Activated naive CD4-positive, alpha-beta T cell treated with anti-CD3 and anti-CD28 coated beads, Interleukin-2, amount 50 U/mL, for 16 hours (primary cell): ENCODE measurements at places on chromosomes 2 and 18.

GRCh38 chr2:10343658-10344057, 41.0 kb downstream of the HPCAL1 start:
- no peak for DNase-seq

- no peak for DNase-seq
Measured at GRCh38 chr2:54430649-54431048, 25.5 kb upstream of the SPTBN1 start.

- no peak for DNase-seq
Measured at GRCh38 chr18:9681217-9681616, 26.9 kb upstream of the RAB31 start.

- DNase-seq = no peak
Measured at GRCh38 chr2:157786663-157787363, 89.3 kb downstream of the ACVR1 start.

DNA sequence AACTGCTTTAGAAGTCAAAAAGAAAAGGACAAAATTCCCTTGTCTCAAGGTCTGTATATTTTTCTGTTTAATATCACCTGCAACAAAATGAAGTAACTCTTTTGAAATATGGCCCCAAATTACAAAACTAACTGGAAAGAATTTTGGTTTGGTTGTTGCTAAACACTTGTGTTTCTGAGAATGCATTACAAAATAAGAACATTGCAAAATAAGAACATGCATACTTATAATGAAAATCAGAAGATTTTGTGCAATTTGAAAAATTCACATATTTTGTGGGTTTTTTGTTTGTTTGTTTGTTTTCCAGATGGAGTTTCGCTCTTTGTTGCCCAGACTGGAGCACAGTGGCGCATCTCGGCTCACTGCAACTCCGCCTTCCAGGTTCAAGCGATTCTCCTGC, 21.8 kb downstream of the NDUFB3 start:
- no peak for DNase-seq

DNA sequence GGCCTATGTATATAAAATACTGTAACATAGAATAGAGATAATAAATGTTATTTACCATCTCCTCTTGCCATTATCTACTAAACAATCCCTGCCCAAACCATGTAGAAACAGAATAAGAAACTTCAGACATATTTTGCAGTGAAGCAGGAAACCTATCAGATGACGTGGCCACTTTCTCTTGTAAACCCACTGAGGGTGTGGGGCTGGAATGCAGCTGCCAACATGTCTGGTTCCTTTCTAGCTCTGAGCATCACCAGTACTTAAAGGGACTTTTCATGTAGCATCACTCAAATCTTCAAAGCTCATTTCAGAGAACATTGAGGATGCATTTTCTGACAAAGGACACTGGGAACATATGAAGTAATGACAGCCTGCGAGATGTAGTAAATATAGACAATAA, 251.8 kb downstream of the LPIN1 start:
- DNase-seq = no peak

- no peak for DNase-seq
Measured at GRCh38 chr18:28189400-28190239, 12.7 kb upstream of the CDH2 start.

DNA sequence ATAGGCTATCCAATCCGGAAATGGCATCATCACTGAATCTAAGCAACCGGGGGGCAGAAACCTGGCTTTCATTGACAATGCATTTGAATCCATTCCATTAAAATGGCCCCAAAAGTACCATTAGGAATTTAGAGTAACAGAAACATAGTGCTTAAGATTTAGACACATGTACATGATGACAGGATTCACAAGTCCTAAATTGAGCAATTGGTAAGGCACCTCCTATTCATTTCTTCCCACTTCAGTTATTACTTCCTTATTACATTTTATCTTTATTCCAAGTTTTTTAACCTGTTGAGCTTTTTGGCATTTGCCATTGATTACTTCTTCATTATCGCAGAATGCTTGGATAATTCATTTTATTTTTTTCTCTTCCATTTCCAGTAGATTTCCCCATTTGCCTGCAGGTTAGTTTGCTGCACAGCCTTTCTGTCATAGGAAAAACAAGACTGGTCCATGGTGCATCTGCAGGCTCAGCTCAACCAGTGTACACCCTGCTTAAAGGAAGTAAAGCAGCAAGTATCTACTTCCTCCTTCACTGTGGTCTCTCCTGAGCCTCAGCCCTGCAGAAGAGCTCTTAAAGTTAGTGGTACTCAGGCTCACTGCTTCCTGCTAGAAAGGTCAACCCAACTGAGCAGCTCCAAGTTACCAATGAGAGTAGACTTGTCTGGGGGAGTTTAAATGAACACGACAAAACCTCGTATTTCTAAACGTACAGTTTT, 89.2 kb downstream of the DOCK10 start:
- no peak for DNase-seq

- no peak for DNase-seq
Measured at GRCh38 chr18:66931010-66931409, 327.1 kb upstream of the CDH19 start.

GRCh38 chr2:59021786-59022185, 780.7 kb upstream of the FANCL start:
- no peak for DNase-seq

- DNase-seq = no peak
Measured at GRCh38 chr2:222926915-222927314, 66.1 kb downstream of the ACSL3 start.

DNA sequence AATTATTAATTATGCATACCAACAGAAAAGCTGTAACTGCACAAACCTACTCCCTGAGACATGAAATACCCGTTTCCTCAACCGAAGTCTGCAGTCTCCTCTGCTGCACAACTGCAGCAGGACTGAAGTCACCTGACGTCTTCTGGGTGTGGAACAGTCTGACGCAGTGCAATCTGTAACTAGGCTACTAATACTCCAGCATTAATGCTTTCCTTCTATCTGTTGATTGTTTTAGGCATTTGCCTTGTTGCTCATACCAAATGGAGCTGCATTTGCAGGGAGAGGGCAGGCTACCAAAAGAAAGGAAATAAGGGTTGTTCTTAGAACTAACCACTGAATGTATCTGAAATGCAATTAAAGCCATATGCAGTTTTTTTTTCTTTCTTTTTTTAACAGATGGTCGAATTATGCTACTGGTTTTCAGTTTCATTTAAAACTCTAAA, 40.1 kb downstream of the RTN4 start:
- DNase-seq = peak; percentile 15

GRCh38 chr2:17296686-17297085, 221.6 kb downstream of the RAD51AP2 start:
- no peak for DNase-seq

DNA sequence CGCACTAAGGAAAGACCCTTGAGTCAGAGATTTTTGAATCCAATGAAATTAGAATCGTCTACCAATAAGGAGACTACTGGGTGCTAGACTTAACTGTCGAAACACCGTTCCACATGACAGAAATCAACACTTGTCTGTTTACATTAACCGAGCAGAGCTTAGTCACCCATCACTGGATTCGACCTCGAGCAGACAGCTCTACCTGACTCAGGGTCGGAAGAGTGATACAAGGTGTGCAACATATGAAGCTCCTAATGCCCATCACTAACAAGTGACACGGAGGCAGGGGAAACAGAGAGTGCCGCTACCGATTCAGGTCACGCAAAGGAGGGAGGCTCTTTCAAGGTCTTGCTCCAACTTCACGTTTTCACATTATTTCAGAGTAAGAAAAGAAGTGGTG, 54.2 kb upstream of the FZD5 start:
- no peak for DNase-seq

- no peak for DNase-seq
Measured at GRCh38 chr2:160141419-160141818, 58.7 kb downstream of the ITGB6 start.

GRCh38 chr18:79195716-79196683, 126.8 kb downstream of the ATP9B start:
- DNase-seq = no peak

GRCh38 chr2:204265681-204266181, 279.5 kb upstream of the PARD3B start:
- no peak for DNase-seq

GRCh38 chr2:23620841-23621341, 235.9 kb downstream of the KLHL29 start:
- no peak for DNase-seq

- no peak for DNase-seq
Measured at GRCh38 chr2:241925277-241925676, 55.7 kb downstream of the RTP5 start.

GRCh38 chr2:74267068-74267467, 68.7 kb downstream of the MTHFD2 start:
- DNase-seq = peak; percentile 51

DNA sequence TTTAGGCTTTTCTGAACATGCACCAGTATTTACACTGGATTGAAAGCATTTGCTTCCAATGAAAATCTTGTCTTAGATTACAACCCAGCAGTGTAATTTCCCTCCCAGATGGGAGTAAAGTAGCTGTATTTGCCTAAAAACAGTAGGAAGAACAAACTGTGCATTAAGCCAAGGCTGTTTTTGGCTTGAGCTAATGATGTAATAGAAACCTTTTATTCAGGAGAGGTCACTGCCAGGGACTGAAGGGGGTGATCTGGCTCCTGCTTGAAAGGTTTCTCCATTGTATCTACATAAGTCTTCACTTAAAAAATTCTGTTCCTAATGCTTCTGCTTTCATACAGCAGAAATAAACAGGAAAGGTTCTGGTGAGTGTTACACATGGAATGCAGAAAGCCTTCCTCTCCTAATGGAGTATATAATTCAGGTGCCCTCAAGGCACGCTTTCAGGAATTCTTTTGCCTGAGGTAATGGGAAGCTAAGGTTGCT, 74.4 kb downstream of the MEIS1 start:
- DNase-seq = no peak

DNA sequence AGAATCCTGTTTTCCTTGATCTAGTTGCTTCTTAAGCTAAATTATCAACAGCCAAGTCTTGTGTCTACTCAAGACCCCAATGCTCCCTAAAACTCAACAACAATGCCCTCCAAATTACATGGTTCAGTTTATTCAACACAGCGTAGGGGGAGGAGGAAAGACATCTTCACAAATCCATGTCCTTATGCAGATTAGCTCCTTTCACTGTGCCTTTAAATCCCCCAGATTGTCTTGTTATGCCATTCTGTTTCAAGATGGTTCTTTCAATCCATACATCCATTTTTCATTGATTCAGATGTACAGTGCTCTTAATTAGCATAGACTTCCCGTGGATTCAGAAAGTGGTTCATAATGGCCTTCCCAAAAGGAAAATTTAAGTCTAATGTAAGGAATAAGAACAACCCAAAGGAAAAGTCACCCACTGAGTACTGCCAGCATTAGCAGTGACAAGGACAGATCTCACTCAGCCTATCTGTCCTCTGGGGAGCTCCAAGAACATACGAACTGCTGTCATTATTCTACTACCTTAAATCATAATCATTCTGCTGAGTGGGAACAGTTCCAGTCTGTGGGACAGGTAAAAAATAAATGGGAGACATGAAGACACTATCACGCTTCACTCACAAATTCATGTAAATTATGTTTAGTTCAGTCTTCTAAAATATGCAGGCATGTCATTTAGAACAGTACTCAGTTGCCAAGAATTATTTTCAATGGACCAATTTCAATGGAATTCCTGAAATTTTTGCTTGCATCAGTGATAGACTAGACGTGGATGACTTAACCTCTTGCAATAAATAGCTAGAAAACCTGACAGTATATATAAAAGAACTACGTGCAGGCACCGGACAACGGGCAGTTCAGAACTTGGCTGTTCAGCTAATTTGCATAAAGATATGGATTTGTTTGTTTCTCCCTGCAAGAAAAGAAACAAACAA, 58.9 kb upstream of the RNU4ATAC start:
- DNase-seq = no peak

- no peak for DNase-seq
Measured at GRCh38 chr2:188512456-188512855, 220.8 kb downstream of the GULP1 start.

DNA sequence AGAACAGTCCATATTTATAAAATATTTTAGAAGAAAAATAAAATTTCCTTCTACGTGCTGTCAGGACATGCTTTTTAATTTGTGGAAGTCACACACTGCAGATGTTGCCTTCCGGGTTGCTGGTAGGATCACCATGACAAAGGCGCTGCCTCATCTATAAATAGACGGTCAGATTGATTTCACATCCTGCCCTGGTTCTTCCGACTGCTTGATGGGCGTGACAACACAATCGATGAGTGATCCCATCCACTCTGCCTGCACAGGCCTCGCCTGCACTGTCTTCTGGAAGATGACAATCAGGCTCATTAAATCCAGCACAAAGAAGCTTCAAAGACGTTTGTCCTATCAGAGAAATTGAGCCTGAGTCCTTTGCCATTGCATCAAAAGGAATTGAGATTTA, 318.9 kb upstream of the TRIB2 start:
- no peak for DNase-seq

DNA sequence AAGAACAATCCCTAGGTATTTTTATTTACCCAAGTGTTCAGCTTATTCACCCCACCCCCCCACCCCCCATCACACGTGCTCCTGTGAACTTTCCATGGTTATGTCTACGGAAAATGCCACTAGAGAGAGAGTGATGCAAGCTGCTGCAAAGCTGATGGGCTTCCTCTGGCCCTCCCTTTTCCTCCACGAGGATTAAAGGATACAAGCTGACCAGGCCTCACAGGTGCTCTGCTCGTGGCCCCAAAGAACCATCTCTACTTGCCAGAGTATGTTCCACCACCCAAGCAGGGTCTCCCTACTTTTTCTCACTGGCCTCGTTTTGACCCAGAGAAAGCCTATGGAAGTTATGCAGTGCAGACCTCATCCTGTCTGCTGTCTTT, 342.6 kb downstream of the CELF4 start:
- DNase-seq = no peak
